ENCODE measurements at places on chromosomes 1 and 21.

GRCh38 chr1:75529488-75529887, 81.4 kb downstream of the SLC44A5 start:
- DNase-seq: no peak

DNA sequence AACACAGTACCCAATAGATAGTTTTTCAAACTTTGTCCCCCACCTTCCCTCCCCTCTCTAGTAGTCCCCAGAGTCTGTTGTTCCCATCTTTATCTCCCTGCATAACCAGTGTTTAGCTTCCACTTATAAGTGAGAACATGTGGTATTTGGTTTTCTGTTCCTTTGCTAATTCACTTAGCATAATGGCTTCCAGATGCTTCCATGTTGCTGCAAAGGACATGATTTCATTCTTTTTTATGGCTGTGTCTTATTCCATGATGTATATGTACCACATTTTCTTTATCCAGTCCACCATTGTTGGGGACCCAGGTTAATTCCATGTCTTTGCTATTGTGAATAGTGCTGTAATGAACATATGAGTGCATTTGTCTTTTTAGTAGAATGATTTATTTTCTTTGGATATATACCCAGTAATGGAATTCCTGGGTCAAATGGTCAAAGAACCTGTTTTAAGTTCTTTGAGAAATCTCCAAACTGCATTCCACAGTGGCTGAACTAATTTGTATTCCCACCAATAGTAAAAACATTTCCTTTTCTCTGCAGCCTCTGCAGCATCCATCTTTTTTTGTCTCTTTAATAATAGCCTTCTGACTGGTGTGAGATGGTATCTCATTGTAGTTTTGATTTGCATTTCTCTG, 126.0 kb downstream of the AK5 start:
- DNase-seq: no peak

DNA sequence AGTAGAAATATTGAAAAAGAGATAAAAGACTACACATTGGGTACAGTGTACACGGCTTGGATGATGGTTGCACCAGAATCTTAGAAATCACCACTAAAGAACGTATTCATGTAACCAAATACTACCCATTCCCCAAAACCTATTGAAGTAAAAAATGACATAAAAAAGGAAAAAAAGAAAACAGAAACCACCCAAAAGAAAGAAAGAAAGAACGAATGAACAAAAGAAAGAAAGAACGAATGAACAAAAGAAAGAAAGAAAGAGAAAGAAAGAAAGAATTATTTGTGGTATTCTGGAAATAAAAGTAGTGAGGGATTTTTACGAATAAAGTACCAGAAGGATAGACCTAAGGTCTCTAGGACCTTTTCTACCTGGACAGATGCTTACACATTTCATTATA, 42.1 kb downstream of the PHACTR4 start:
- DNase-seq: no peak

DNA sequence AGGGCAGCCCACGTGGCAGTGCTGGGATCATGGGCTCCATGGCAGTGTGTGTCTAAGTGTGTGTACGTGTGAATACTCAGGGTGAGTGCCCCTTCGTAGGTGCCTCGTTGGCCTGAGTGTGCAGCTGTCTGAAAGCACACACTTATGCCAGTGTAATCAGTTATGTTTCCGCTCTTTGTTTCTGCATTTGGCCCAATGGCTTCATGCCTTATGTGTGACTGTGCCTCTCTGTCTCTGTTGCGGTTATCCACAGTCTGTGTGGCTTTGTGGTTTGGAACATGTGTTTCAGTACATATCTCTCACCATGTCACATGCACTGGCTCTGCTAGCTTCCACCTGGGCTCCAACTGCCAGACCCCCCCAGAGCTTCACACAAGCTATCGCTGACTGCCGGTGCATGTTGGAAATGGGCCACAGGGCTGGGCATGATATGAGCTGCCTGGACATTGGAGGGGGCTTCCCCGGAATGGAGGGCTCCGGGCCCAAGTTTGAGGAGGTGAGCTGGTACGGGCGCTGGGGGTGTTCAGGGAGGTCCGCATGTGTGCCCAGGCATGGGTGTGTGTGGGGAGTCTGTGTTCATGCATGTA, 70.3 kb upstream of the TINAGL1 start:
- no peak for DNase-seq

DNA sequence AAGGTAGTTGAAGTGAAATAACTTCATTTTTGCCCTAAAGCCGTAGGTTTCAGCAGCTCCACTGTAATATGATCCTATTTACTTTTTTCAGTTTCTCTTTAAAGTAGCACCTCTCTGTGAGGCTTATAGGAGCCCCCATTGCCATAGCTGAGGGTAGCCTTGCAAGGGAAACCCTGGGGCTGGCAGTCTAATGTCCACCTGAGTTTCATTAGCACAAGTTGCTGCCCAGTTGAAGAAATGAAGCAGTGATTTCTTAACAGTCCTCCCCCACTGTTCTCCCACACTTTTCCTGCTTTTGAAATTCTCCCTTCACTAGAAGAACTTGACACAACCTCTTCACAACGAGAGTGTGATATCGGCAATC, 1.5 kb downstream of the HMCN1 start:
- DNase-seq: no peak

GRCh38 chr1:183241471-183241870, 55.4 kb downstream of the LAMC2 start:
- DNase-seq: no peak

DNA sequence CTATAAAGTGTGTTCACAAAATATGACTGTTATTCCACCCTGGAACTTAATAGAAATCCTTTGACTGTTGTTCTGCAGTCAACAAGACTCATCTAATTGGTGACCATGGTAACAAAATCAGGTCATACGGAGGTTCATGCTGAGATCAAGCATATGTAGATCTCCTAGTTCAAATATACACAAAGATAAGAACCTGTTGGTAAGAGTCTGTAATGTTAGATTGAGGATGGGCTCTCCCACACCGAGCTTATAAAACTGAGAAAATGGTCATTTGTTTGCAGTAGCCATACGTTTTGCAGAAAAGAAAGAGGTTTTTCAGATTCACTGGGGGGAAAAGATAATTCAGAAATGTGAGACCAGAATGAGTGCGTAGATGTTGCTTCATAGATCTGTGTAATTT, 468.1 kb downstream of the RPS6KC1 start:
- no peak for DNase-seq

Measured in stimulated activated CD4-positive, alpha-beta T cell treated with anti-CD3 and anti-CD28 coated beads, Interleukin-2, amount 100 ng/mL, for 24 hours (primary cell).